ENCODE measurements at places on chromosomes 13 and 19. TPM values are rescaled to one million over a fixed set of nuclear protein-coding genes. Genes with fewer than 3 reads are reported as not detected.

Gene SIGLECL1
- total RNA-seq, result not detected

Gene ZIC2
- total RNA-seq, result 1.4 TPM

Gene LILRB5
- 5.9 TPM for total RNA-seq

Gene MEF2B
- 3.4 TPM for total RNA-seq

Gene FGF9
- total RNA-seq, result 8.6 TPM

Gene KRTDAP
- total RNA-seq, result not detected

Gene FFAR3
- not detected for total RNA-seq

Gene AMER2
- total RNA-seq, result 0.06 TPM

Gene PLD3
- 207 TPM for total RNA-seq

Gene COL4A1
- 218 TPM for total RNA-seq

Gene C5AR1
- total RNA-seq, result 26.6 TPM

Gene TM9SF2
- total RNA-seq, result 144 TPM

Gene NCAN
- total RNA-seq, result 0.13 TPM

Gene IFNL1
- total RNA-seq, result not detected

Gene ZNF574
- total RNA-seq, result 12.7 TPM

Gene DCLK1
- 8.3 TPM for total RNA-seq

Gene LRRC25
- total RNA-seq, result 13.1 TPM

Gene CADM4
- 25.3 TPM for total RNA-seq

Gene C1QTNF9
- 0.25 TPM for total RNA-seq

Gene SKA3
- total RNA-seq, result 1.9 TPM
